ENCODE measurements at places on chromosomes 4 and X.

GRCh38 chr4:47065051-47065481 is 33.7 kb downstream of the GABRB1 start:
- DNase-seq = no peak

DNA sequence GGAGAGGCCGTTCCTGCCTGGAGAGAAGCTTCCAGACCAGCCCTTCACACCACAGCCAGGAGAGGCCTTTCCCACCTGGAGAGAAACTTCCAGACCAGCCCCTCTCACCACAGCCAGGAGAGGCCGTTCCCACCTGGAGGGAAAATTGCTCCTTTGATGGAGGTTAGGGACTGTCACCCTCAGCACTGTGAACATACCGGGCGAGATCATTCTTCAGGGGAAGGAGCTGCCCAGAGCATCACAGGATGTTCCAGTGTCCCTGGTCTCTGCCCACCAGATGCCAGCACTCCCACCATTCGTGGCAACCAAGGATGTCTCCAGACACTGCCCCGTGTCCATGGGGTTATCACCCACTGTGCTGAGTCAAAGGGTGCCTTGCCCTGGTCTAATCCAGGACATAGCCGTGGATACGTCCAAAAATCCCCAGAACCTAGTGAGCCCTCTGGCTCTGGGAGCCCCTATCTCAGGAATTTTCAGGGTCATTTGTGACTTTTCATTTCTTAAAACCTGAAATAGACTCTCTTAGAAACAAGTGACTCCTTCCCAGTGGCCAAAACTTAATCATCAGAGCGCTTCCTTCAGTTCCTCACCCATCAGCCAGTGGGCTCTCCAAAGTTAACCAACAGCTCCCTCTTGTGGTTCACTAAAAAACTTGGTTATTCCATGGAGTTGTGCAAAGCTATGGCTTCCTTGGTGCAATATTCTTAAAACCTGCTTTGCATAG is 80.2 kb downstream of the CRMP1 start:
- no peak for DNase-seq

- DNase-seq = no peak
Measured at GRCh38 chr4:123556526-123556925, 159.9 kb downstream of the SPRY1 start.

DNA sequence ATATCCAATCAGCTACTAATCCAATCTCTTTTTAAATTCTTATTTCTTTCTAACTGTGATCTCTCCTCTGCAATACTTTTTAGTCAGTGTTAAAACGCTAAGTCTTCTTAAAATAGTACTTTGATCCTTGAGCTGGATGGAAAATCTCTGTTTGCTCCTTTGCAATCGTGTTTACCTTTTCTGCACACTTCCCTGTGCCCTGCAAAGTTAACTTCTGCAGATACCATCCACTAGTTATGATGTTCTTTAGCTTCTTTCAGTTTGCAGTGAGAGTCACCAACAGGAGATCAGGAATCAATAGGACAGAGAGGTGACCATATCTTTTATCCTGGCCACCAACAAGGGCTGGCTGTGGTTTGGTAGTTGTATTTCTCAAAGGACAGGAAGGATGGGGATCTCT is 391.5 kb downstream of the GASK1B start:
- DNase-seq = no peak

DNA sequence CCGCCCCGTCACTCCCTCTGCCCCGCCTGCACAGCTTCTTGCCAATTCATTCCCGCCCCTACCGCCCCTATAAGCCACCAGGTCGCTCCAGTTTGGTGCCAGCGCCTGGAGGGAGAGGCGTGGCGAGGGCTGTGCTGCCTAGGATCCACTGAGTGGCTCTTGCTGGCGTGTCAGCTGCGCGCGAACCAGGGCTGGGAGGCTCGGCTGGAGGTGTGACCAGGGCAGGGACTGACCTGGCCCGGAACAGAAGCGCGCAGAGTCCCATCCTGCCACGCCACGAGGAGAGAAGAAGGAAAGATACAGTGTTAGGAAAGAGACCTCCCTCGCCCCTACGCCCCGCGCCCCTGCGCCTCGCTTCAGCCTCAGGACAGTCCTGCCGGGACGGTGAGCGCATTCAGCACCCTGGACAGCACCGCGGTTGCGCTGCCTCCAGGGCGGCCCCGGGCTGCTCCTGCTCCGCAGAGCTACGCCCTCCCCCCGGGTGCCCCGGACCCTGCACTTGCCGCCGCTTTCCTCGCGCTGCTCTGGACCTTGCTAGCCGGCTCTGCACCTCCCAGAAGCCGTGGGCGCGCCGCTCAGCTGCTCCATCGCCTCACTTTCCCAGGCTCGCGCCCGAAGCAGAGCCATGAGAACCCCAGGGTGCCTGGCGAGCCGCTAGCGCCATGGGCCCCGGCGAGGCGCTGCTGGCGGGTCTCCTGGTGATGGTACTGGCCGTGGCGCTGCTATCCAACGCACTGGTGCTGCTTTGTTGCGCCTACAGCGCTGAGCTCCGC is at the start of gene GPR78:
TSS of gene GPR78 (plus strand) at position 72 of the 773 bp plus-strand sequence. CDS start at position 663, 591 bp downstream.
- no peak for DNase-seq
